ENCODE measurements at places on chromosomes 1 and 21.

DNA sequence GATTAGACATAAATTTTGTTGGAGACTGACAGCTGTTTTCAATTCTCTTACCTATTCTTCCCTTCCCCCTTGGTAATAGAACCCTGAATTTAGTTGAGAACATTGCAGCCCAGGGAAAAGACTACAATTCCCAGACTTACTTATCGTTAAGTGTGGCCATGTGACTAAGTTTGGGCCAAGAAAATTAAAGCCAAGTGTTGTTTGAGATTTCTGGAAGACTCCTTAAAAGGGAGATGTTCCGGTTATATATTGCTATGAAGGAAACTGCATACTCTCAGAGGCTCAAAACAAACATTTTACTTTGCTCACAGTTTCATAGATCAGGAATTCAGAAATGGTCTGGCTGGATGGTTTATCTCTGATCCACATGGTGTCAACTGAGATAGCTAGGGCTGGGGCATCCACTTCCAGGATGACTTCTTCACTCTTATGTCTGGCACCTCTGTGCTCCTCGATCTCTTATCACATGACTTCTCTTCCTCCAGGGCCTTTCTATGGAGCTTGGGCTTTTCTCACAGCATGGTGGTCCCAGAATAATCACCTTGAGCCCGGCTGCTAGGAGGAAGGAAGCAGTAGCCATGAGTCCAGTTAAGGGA is 22.4 kb upstream of the CD34 start:
- no peak for DNase-seq

GRCh38 chr1:30371179-30371788 is 352.1 kb downstream of the MATN1 start:
- DNase-seq: no peak

DNA sequence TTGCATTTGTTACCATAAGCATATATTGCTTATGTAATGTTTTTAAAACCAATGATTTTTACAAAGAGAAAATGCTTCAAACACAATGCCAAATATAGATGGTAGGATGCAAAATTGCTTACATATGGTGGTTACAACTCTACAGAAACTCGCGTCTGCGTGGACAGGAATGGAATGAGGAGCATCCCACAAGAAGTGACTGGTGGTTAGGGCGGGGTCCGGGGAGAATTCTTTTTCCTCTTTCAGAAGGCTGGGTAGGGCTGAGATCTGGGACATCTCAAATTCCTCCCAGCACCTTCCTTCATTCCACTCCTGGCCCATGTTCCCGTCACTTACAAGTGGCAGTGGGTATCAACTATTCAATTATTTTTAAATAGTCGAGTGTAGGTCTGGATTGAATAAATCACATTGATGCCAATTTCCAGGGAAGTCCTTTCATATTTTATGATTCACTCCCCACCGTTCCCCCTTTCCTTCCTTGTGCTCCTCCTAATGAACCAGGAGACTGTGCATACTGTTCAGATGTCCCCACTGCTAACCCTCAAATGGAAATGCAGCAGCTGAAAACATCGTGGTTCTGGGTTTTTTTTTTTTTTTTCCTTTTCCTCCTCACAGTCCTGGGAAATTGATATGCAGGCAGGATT is 174.5 kb upstream of the POU3F1 start:
- no peak for DNase-seq

- DNase-seq: no peak
These were observed 120.7 kb upstream of the SGIP1 start for GRCh38 chr1:66413136-66413837.

DNA sequence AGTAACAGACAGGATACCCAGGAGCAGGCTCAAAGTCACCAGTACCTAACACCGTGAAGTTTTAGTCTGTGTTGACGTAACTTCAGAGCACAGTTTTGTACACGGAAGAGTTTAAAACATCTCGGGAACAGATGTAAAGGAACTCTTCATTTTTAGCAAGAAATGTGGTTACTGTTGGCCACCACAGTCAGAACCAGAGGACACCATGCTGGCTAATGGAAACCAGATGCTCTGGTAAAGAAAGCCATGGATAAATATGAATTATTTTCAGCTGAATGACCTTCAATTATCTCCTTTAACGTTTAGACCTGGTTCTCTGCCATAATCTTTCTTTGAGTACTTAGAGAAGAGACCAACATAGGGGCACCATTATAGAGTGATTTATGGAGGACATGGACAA is 115.9 kb downstream of the NTMT2 start:
- DNase-seq: no peak

GRCh38 chr1:78743626-78744025 is 94.0 kb downstream of the IFI44 start:
- no peak for DNase-seq

All from NCI-H748 treated with DMSO at 0.1 percent for 48 hours (cell line).